ENCODE measurements at places on chromosomes 13 and 19.

- no peak for DNase-seq
These were observed 502.3 kb downstream of the TBC1D4 start for GRCh38 chr13:74979703-74980102.

DNA sequence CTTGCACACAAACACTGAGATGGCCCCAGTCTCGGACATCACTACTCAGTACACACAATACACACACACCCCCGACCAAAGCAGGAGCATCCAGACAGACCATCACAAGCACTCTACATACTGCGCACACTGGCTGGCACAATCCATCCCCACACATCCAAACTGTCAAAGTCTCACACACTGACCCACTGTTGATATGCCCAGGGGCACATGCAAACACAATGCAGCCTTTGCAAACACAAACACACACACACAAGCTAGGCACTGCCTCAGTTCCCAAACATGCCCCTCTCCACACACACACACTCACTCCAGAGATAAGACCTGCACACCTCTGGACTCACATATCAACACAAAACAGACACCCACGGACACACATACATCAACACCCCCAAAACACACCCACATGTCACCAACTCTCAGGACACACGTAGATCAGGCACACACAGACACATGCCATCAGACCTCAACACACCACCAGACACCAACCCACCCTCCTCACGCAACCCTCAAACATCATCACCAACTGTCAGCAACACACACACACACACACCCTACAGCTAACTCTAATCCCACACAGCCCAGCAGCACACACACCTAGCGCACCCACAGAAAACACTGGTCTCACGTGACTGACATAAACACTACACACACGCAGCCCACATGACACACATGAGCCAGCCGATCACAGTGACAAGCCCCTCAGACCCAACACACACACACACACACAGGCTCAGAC, 1.9 kb downstream of the BBC3 start:
- DNase-seq = no peak

- no peak for DNase-seq
These were observed 135.6 kb downstream of the PAN3 start for GRCh38 chr13:28273919-28274318.

GRCh38 chr13:21637296-21637695, 33.3 kb upstream of the MICU2 start:
- no peak for DNase-seq

DNA sequence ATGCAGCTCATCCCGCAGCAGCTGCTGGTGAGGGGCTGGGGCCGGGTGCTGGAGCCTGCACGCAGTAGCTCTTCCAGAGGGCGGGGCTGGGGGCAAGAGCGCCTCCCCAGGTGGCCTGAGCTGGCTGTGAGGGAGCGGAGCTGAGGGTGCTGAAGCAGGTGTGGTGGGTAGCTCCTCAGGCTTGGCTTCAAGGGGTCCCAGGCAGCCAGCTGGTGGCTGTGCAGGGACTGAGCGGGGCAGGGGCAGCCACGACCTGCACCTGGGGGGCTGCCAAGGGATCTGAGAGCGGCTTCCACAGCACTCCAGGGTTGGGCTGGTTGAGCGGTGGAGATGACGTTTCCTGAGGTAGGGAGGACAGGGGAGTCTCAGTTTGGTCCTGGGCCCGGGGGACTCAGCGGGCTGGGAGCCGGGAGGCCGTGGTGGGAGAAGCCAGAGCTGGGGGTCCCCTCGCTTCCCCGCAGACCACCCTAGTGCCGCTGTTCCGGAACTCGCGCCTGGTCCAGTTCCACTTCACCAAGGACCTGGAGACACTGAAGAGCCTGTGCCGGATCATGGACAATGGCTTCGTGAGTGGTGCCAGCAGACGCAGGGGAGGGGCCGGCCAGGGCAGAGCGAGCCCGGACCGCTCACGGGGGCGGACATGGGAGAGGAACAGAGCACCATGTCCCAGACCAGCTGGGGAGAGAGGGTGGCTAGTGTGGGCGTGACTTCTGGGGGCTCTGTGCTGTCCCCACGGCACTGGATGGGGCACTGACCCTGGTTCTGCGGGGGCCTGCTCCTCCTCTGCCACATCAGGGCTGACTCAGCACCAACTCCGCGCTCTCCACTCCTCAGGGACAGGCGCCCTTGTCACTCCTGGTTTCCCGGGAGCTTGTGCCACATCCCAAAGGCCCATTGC, 7.4 kb downstream of the PTOV1 start:
- DNase-seq = no peak

GRCh38 chr19:19341026-19341425, 20.4 kb downstream of the MAU2 start:
- DNase-seq = no peak

GRCh38 chr13:59545007-59545406, 618.7 kb downstream of the DIAPH3 start:
- DNase-seq = no peak

GRCh38 chr13:48949566-48950500, 25.9 kb upstream of the FNDC3A start:
- no peak for DNase-seq

DNA sequence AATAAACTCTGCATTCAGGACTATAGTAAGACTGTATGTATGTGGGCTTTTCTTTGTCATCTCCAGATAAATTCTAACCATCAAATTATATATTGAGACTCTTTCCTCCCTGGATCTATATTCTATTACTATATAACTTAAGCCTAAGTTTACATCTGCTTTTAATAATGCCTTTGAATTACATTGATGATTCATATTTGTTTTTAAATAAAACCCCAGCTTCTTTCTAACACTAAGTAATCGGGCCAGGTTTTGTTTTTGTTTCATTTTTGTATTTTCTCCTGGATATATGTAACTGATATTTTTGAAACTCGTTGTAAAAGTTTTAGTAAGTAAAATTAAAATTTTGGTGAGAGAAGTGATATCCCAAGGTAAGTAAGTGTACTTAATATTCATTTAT, 1599.1 kb downstream of the PCDH9 start:
- no peak for DNase-seq

GRCh38 chr19:53004242-53004641, 9.5 kb upstream of the ERVV-1 start:
- no peak for DNase-seq

DNA sequence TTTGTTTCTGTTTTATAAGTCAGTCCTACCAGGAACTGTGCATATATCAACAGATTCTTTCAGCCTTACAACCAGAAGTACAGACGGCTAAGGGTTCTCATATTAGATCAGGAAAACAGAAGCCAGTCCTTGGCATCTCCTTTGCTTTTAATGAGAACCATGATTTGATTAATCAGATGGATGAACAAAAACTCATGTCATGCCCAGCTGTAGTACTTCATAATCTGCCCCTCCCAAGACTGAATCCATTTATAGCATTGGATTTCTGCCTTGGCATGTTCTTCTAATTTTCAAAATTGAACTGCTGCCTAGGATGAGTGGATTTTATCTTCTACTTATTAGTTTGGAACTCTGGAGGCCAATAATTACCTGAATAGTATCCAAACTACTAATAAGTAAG, 617.2 kb downstream of the SLITRK5 start:
- DNase-seq = no peak

GRCh38 chr13:26262156-26262555, 8.2 kb downstream of the CDK8 start:
- DNase-seq = no peak

DNA sequence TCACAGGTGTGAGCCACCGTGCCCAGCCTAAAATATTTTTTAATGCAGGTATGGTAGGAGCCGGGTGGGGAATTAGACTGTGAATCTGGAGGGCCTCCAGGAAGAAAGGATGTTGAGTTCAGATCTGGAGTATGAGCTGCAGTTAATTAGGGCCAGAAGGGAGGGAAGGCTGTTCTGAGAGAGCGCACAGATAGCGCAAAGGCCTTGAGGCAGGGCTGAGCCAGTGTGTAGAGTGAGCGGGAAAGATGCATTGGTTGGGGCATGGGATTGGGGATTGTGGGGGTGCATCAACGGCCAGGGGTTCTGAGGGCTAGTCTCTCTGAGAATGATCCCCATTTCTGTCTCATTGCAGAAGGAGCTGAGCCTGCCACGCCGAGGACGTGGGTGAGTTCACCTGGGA, 9.7 kb downstream of the MAST3 start:
- no peak for DNase-seq

- DNase-seq = no peak
These were observed 9.0 kb downstream of the DHRS12 start for GRCh38 chr13:51794964-51795363.

DNA sequence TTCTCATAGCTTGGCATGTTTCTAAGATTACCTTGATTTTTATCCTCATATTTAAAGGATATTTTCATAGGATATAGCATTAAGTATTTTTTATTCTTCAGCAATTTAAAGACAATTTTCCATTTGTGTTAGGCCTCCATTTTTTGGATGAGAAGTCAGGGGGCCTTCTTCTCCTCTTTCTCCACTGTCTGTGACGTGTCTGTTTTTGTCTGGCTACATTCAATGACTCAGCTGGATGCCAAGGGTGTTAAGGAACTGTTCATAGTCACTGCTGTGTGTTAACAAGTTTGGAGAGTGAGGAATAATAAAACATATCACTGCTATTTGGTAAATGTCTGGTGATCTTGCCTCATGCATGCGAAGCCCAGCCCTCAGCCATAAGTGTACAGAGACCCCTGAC, 36.4 kb downstream of the ZNF582 start:
- DNase-seq = no peak

DNA sequence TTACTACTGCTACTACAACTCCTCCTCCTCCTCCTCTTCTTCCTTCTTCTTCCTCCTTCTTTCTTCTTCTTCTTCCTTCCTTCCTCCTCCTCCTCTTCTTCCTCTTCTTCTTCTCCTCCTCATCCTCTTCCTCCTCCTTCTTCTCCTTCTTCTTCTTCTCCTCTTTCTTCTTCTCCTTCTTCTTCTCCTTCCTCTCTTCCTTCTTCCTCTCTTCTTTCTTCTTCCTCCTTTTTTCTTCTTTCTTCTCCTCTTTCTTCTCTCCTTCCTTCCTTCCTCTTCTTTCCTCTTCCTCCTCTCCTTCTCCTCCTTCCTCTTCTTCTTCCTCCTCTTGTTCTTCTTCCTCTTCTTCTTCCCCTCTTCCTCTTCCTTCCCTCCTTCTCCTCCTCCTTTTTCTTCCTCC, 94.7 kb upstream of the MYO16 start:
- DNase-seq = no peak

- no peak for DNase-seq
These were observed 36.2 kb downstream of the C13orf46 start for GRCh38 chr13:113937527-113938180.

- peak; percentile 53 for DNase-seq
These were observed 1.0 kb upstream of the CEACAM1 start for GRCh38 chr19:42529248-42529764.

- DNase-seq = no peak
These were observed 35.5 kb downstream of the UNC13A start for GRCh38 chr19:17652627-17653026.

DNA sequence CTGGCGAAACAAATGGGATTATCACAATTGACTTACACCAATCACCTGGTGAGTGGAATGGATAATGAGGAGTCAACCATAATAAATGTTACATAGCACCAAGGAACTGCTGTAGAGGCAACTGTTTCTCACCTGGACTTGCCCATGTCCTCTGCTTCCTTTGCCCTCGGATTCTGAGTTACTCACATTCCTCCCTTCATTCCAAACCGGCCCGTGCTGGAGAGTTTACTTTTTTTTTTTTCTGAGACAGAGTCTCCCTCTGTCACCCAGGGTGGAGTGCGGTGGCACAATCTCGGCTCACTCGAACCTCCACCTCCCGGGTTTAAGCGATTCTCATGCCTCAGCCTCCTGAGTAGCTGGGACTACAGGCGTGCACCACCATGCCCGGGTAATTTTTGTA, 41.5 kb upstream of the TSC22D1 start:
- DNase-seq = no peak

DNA sequence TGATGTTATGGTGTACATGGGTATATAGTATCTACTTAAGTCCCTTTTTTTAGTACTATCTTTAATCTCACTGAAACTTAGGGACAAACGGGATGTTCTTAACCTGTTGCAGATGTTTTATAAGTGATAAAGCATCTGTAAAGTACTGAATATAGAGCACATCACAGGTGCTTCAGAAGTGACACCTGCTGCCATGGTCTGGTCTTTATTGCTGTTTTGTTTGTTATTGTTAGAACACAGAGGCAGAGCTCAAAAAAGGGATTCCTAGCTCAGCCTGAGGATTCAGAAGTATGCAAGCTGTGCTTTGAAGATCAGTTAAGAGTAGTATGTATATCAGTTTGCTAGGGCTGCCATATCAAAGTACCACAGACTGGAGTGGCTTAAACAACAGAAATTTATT, 219.5 kb downstream of the DCT start:
- DNase-seq = no peak

DNA sequence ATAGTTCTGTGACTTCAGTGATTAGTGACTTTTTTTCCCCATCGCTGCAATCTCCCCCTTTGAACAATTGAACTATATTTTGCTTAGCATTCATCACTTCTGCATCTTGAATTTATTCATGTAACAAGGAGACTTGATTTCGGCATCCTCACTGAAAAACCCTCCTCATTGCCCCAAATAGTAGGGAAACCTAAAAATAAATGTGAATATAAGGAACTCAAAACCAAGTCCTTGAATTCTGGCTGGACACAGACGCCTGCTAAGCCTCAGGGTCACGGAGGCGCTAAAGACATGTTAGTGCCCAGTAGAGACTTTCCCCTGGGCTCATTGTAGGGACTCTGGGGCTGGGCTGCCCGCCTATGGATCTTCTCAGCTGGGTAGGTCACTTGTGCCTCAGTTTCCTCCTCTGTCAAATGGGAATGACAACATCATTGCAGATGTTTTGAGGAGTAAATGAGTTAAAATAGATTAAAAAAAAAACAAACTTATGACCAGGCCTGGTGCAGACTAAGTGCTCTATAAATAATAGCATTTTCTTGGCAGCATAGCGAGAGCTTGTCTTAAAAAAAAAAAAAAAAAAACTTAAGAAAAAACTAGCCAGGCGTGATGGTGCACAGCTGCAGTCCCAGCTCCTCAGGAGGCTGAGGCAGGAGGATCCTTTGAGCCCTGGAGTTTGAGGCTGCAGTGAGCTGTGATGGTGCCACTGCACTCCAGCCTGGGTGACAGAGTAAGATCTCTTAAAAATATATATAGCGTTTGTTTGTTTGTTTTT, 1.8 kb upstream of the ADGRE5 start:
- DNase-seq = no peak

DNA sequence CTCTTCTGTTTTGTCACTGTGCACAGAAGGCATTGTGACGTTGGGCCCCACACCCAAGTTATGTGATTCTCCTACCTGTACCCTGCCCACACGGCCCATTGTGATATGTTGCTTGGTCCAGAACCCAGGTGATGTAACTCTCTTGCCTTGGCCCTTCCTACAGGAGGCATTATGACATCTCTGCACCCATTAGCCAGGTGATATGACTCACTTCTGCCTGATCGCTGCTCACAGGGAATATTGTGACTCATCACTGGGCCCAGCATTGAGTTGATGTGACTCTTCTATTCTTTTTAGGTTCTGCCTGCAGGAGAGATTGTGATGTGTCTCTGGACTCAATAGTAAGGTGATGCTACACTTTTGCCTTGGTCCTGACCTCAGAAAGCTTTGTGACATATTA, 65.4 kb upstream of the ZNF91 start:
- DNase-seq = no peak

DNA sequence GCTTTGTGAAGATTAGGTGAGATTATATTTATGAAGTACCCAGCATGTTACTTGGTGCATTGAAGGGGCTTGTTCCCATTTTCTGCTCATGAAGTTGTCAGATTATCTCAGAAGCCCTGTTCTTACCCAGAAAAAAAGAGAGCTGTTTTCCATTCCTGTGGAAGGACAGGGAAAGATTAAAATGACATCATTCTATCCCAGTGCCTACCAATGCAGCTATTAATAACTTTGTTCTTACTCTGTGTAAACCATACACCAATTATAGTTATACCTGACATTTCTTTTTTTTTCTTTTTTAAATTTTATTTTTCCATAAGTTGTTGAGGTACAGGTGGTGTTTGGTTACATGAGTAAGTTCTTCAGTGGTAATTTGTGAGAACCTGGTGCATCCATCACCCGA, 18.6 kb downstream of the ZNF507 start:
- DNase-seq = no peak

Data from activated CD4-positive, alpha-beta T cell treated with anti-CD3 and anti-CD28 coated beads, Interleukin-2, amount 50 U/mL, for 24 hours (primary cell).